Activated CD4-positive, alpha-beta T cell treated with anti-CD3 and anti-CD28 coated beads for 1 hour (primary cell): ENCODE measurements at places on chromosomes 5 and 9.

DNA sequence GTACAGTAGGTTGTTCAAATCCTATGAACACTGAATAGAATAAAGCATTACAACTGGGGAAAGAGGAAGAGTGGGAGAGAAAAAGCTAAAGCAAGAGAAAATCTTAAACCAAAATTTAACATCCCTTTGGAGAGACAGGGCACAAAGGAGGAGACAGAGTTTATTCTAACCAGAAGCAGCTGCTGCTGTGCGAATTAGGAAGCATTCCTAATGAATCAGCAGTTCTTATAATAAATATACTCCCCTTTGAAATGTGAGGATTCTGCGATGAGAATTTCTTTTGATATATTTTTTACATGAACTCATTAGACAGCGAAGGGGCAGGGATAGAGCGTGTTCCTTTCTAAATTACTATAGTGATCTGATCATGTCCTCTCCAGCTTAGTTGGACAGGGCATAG lies 233.4 kb downstream of the DENND1A start:
- DNase-seq, result no peak

DNA sequence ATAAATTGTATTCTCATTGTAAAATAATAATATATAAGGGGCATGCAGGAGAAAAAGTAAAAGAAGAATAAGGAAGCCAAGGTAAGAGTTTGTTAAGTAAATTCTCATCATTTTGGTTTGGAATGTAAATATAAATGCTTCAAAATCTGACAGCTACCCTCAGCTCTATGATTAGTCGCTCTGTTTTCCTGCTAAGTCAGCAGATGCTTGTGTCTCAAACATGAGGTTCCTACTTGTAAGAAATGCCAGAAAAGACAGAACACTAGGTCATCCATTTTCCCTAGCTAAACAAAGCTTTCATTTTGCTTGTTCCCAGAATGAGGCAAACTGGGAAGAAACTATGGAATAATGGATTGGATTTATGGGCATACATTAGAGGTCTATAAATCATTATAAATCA lies 293.1 kb downstream of the DMRTA1 start:
- no peak for DNase-seq

DNA sequence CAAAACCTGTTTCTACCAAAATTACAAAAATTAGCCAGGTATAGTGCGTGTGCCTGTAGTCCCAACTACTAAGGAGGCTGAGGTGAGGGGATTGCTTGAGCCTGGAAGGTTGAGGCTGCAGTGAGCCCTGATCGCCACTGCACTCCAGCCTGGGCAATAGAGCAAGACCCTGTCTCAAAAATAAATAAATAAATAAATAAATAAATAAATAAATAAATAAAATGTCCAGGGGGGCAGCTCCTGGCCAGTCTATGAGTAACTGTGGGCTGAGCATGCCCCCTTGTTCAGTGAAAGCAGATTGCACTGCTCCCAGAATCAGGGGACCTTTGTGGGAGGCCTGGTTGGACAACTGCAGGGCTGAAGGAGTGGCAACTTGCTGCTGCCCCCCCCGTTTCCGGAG lies 62.7 kb downstream of the PDE6A start:
- DNase-seq, result no peak

GRCh38 chr9:127801955-127802575 lies 617 bp upstream of the FPGS start:
- DNase-seq, result no peak

DNA sequence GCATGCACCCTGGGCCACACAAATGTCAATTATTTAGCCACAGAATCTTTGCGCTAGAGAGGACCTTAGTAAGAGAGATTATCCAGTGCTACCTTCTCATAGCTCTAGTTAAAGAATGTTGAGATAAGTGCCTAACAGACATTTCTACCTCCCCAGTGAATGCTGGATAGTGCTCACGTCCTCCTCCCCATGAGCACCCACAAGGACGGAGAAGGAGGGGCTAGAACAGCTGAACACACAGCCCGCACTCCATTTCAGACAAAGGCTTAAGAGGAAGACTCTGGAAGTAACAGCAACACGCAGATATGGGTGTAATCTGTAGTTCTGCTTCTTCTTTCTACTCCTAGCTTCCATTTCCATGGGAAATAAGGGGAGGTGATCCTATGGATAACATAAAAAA lies 120.5 kb downstream of the FEM1C start:
- DNase-seq, result no peak
